ENCODE measurements at places on chromosomes 2 and 18.

DNA sequence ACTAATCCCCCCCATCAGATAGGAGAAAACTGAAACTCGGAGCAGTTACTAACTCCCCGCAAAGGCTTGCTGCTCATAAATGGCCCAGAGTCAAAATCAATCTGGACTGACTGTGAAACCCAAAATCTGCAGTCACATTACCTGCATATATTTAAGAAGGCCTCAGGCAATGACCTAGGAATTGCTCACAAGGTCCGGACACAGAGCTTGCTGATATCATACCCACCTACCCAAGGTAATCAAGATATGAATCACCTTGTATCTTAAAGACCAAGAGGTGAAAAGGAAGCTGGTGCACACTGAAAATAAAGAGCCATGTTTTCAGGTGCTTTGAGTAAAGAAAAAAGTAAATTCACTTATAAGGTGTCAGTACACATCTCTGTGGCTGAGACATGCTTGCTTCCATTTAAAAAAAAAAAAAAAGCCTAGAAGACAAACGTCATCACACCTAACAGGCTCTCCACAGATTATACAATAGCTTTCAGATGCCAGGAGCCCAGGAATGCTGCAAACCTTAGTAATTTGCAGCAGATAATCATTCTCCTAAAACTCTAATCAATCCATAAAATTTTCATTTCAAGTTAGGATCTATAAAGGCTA lies 195.4 kb downstream of the ZEB2 start:
- DNase-seq: no peak

GRCh38 chr2:101734505-101735165 lies 37.1 kb downstream of the MAP4K4 start:
- DNase-seq: no peak

DNA sequence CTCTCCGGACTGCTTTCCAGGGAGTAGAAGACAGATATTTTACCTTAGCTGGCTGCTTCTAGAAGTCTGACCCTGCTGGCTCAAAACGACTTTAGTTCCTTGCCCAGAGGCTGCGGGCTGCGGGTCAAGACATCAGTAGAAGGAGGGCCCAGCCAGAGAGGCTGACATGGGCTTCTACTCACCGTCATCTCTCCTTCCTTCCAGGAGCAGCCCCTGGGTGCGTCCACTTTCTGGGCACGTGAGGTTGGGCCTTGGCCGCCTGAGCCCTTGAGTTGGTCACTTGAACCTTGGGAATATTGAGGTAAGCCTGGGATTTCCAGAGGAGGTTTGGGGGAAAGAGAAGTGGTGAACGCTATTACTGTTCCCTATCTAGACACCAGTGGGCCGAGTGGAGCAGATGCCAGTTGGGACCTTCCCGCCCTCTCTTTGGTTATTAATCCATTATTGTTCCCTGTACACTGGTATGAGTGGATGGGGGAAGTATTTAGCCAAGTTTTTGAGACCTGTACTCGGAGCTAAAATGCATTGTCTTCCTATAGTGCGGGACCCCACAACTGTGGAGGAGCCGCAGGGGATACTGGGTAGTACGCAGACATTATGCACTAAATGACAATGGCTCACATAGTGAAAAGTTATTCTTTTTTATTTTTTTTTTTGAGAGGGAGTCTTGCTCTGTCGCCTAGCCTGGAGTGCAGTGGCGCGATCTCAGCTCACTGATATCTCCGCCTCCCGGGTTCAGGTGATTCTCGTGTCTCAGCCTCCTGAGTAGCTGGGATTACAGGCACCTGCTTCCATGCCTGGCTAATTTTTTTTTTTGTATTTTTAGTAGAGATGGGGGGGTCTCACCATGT lies 26.3 kb upstream of the CASP8 start:
- no peak for DNase-seq

GRCh38 chr2:222319586-222320435 lies 21.0 kb upstream of the PAX3 start:
- no peak for DNase-seq

Measured in inflammatory macrophage (primary cell).